Left renal pelvis (tissue), 4 donors: ENCODE measurements at places on chromosomes 1 and 21.

GRCh38 chr1:48202030-48202752, 20.3 kb upstream of the SLC5A9 start:
- no peak for DNase-seq

- DNase-seq = no peak
Measured at GRCh38 chr21:15250384-15250783, 185.6 kb upstream of the NRIP1 start.

DNA sequence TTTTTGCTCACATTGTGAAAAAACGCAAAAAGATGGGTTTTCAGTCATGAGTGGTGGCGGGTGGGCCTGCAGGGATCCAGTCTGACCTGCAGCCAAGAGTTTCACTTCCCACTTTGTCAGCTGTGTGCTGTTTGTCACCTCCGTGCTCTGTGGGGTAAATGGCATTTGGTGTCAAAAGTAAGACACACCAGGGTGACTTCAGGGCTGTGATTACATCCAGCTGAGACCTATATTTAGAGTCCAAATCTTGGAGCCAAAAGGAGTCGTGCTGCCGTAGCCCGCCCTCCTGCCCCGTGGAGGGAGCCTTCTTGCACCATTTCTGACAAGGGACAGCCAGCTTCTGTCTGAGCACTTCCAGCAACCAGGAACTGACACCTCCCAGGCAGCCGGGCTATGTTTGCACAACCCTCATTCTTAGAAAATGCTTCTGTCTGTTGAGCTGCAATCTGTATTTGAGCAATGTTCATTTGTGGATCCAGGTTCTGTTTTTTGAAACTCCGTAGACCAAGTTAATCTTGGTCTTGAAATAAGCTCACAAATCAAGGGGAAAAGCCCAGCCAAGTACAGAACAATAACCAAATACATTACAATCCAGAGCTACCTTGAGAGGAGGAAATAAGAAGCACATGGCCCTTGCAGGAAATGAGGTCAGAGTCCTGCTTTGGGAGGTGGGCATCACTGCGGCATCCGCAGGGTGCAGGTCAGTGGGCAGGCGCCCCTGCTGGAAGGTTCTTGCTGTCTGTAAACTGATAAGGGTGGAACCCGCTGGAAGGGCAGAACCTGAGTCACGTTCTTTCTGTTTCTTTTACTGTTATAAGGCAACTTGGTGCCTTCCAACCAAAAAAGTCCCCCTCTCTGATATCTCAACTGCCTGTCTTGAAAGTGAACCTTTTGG, 14.4 kb downstream of the ABCG1 start:
- no peak for DNase-seq

- no peak for DNase-seq
Measured at GRCh38 chr1:171185091-171185490, at the start of gene FMO2. Gene FMO2, plus strand, starts transcription at chr1:171185300. Its CDS starts 414 bp downstream, at chr1:171185714.

- no peak for DNase-seq
Measured at GRCh38 chr1:202701200-202701599, 9.1 kb downstream of the SYT2 start.
